ENCODE measurements at places on chromosomes 12 and 14.

GRCh38 chr12:125402874-125403789 is 337.9 kb downstream of the AACS start:
- DNase-seq: peak; percentile 3

GRCh38 chr12:24709216-24709615 is 239.7 kb downstream of the BCAT1 start:
- peak; percentile 63 for DNase-seq

DNA sequence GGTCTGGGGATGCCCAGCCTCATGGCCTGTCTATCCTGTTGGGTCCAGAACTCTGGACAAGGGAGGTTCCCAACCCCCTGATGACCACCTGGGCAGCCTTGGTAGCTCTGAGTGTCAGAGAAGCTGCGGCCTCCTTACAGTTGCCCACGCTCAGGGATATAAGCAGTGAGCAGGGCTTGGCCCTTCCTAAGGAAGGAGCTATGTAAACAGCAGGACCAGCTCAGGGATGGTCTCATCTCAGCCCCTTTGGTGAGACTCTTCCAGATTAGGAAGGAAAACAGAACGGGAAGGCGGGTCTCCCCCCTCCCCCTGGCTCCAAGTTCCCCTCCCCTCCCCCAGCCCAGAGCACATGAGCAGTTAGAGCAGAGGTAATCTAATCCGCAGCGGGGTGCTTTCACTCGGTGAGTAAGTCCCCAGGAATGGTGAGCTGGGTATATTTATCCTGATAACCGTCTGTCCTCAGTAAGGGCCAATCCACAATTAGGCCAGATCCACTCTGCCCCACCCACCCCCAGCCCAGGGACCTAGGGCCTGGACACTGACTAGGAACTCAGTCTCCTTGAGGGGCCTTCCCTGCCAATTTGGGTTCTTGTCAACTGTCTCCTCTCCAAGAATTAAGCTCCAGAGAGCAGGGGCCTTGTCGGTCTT is 29.5 kb upstream of the RPLP0 start:
- DNase-seq: peak; percentile 81

DNA sequence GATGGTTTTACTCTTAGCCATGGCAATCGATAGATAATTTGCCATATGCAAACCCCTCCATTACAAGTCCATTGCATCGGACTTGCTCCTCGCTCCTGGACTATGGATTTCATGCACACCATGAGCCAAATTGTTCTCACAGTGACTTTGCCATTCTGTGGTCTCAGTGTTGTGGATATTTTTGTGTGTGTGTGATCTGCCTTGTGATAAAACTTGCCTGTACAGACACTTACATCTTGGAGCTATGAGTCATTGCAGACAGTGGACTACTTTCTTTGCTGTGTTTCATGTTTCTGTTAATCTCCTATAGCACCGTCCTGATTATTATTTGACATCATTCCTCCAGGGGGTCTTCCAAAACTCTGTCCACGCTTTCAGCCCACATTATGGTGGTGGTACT is 8.4 kb upstream of the OR4K13 start:
- DNase-seq: no peak

DNA sequence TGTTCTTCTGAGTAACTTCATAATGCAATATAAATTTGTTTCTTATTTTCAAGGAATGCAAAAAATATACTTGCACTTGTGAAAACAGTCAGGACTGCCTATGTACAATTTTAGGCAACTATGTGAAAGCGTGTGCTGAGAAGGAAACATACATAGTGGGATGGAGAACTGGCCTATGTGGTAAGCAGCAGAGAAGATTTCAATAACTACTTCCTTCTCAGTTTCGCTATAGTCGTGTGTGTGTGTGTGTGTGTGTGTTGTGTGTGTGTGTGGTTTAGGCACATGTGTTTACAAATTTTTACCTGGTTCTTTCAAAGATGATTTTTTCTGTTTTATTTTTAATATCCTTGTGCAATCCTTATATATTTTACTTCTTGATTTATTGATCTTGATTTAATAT is 211.8 kb downstream of the LRRK2 start:
- no peak for DNase-seq

- no peak for DNase-seq
Observed at GRCh38 chr14:25049093-25049567, 817 bp downstream of the STXBP6 start.

- DNase-seq: no peak
Observed at GRCh38 chr14:63902375-63902976, 49.7 kb downstream of the SYNE2 start.

Measured in kidney glomerular epithelial cell (primary cell).